ENCODE measurements at places on chromosomes 2 and 18.

GRCh38 chr2:161233858-161234431 lies 73.7 kb downstream of the TANK start:
- DNase-seq = no peak

DNA sequence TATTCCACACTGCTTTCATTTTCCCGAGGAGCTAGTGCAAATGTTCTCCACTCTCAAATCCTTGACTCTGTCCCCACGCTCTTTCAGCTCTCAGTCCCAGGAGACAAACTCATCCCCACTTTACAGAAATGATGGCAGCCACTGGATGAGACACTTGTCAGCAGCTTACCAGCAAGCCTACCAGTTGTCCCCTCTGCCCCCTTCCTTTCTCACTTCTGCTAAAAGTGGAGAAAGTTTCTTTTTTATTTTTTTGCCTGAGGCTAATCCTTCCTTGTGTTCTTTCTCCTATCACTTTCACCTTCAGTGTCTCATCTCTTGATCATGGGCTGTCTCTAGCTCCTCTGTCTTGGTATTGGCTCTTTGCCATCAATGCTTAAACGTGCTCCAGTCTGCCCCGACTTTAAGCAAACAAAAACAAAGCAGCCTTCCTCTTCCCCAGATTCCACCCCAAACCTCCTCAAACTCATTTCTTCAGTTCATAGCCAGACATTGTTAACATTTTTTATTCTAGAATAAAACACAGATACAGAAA lies 64.5 kb downstream of the TTC32 start:
- no peak for DNase-seq

DNA sequence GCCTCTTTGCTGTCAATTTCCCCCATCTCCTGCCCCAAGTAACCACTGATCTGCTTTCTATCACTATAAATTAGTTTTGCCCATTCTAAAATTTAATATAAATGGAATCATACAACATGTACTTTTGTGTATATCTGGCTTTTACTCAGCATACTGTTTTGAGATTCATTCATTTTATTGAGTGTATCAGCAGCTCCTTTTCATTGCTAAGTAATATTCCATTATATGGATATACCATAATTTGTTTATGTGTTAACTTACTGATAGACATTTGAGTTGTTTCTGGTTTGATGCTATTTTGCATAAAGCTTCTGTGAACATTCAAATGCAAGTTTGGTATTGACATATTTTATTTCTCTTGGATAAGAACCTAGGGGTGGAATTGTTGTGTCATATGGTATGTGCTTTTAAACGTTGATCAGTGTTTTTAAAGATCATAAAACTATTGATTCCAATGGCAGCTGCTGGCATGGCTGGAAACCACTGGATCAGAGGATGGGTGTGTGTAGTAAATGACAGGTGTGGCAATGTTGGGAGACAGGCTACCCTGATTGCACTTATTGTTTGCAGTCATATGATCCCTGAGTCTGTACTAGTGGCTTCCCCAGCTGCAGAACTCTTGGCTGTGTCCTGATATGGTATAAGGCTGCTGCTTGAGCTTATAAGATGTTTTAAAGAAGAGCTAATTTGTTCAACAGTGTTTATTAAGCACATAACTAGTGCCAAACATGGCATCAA lies 75.3 kb downstream of the CYP1B1 start:
- no peak for DNase-seq

DNA sequence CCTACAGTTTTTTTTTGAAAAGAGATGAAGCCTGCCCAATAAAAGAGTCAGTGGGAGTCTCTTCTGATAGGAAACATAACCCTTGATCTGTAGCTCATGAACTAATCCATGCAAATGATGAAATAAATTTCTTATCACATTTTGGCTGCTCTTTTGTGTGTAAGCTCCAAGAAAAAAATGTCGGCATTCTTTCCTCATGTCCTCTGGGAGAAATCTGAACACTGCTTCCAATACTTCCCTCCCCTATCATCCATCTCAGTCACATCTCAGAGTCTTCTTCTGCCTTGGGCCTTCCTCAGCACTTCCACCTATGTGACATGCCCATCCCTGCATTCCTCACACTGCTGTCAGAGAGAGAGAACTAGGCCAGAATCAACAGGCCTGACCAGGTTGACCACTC lies 395.7 kb upstream of the ST6GAL2 start:
- no peak for DNase-seq

- no peak for DNase-seq
Measured at GRCh38 chr2:72117029-72117428, 30.6 kb downstream of the CYP26B1 start.

GRCh38 chr2:209772290-209772685 lies 656 bp downstream of the UNC80 start:
- DNase-seq = no peak

DNA sequence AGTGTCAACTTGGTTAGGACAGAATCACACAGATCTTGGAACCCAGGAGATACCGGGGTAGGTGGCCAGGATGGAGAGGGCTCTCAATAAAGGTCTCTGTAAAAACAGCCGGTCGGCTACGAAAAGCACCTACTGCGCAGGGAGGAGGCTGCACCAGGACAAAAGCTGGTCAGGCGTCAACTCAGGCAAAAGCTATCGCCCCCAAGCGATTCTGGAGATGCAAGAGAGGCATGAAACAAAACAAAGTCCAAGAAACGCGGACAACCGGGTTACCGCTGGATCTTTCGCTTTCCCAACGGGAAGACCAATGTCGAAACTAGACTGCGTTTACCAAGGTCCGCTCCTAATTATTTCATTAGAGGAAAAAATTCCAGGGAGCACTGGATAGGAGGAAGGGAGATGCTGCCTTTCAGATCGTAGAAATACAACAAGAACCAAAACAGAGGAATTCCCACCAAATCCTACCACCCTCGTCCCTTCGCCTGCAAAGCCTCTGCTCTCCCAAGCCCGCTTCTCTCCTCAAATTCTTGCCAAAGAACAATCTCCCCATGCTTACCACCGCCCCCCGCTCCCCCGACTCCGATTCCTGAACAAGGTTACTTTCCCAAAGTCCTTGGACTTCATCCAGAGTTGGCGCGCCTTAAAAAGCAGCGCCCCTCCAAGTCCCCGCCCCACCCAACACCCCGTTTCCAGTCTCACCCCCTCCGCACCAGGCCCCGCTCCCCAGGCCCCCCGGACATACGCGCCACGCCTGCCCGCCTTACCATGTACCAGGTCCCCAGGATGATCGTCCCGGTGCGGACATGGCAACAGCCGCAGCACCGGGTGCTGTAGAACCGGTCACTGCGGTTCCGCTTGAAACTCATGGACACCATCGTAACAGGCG lies 539 bp downstream of the LAPTM4A start:
- peak; percentile 34 for DNase-seq

- no peak for DNase-seq
Measured at GRCh38 chr2:238132463-238133450, 5.7 kb upstream of the KLHL30 start.

- DNase-seq = no peak
Measured at GRCh38 chr2:221096706-221097567, 475.2 kb downstream of the EPHA4 start.

GRCh38 chr2:104733226-104733943 lies 120.5 kb upstream of the POU3F3 start:
- DNase-seq = peak; percentile 22

DNA sequence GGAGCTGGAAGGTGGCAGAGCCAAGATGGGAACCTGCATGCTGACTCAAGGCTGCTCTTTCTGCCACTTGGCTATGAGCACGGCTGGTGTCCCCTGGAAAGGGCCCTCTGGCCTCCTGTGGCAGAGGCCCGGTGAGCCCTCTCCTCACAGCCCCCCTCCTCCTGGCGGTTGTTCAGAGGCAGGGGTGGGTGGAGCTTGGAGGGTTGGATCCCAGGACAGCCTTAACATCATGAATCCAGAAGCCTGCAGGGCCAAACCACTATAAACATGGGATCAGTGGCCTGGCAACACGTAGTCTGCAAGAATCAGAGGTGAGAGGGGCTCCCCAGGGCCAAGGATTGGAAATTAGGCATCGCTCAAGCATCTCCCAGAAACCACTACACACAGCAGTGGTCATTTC lies 48.5 kb upstream of the LOXHD1 start:
- no peak for DNase-seq

DNA sequence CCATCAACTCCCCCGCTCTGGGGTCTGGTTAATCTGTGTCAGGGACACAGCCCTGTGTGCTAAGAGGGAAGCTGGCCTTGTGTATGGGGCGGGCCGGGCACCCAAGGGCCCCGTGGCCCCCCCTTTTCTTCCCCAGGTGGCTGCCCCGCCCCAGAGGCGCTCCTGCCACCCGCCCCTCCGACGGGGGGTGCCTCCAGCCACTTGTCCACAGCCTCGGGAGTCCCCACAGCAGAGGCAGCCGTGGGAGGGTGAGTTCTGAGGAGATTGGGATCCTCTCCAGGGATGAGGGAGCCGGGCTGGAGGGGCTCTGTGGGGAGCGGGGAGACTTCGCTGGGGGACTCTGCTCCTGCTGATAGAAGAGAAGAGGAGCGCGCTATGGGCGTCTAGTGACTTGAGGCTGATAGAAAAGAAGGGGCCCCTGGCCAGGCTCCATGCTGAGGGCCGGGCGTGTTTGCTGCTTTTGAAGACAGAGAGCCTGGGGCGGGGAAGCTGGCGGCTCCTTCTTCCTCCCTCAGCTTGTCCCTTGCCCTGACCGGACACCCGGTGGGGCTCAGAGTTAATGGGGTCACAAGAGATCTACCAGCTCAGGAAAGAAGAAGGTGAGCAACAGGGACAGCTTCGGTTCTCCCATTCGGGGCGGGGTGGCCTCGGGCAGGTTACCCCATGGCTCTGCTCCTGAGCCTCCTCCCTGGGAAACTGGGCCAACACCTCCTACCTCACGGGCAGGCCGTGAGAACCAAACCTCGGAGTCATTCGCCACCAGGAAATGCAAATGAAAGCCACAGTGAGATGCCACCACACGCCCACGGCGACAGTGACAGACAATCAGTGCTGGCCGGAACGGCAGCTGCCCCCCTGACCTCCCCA lies 89.4 kb upstream of the TAF1B start:
- peak; percentile 73 for DNase-seq

GRCh38 chr2:10531874-10532637 lies 83.9 kb upstream of the ODC1 start:
- no peak for DNase-seq

DNA sequence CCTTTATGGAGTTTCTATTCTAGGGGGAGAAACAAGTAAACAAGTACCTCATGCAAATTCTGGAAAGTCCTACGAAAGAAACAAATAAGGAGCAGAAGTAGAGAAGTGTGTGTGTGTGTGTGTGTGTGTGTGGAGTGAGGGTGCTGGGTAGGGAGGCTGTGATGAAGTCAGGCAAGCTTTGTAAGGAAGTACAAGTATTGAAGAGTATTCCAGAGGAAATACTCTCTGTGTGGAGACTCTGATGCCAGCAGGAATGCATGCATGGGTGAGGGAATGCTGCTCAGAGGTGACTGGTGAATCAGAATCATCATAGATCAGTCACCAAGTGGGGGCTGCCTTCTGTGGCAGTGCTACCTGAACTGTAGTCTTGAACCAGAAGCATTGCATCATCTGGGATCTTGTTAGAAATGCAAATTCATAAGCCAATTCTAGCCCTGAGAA lies 34.5 kb downstream of the SLC4A3 start:
- no peak for DNase-seq
